ENCODE measurements at places on chromosomes 6 and 20.

DNA sequence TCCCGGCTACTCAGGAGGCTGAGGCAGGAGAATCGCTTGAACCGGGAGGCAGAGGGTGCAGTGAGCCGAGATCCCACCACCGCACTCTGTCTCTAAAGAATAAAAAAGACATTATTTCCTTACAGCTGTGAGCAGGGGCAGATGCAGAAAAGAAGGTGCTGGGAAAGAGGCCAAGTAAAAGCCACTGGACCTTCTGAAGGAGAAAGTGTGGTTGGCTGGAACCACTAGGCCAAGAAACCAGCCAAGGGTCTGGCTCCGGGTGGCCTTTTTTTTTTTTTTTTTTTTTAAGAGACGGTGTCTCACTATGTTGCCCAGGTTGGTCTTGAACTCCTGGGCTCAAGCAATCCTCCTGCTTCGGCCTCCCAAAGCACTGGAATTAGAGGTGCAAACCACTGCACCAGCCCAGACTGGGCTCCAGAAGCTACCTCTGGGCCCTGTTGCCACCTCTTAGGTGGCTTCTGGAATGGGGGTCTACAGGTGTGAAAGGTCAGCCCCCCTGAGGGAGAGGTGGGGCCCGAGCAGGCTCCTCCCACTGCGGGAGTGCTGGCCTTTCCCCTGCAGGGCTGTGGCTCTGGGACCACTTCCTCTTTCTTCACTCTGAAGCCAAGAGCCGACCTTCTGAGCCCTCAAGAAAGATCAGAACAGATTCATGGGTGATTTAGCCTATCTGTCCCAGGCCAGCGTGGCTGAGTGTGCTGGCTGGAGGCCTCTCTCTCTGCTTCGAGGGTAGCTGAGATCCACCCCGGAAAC is at the start of gene FGD2:
TSS of gene FGD2 (plus strand) at position 595 of the 750 bp plus-strand sequence. CDS start 163 bp downstream, outside the sequence.
- no peak for DNase-seq

- DNase-seq, result no peak
These were observed 118.7 kb downstream of the RPS12 start for GRCh38 chr6:132933090-132933489.

DNA sequence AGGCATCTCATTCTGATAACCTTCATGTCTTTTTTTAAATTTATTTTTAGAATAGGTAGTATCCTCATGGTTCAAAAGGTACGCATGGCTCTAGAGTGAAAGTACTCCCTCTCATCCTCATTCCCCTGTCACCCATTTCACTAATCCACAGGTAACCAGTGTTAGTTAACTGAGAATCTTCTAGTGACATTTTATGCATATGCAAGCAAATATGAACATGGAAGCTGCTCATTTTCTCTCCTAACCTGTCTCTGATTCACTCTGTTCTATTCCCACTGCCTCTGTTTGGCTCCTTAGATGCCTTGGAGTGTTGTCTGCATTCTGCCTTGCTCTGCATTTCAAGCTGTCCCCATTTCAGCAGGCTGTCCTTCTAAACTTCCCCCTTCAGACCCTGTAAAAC is 4.5 kb downstream of the NCOA7 start:
- DNase-seq, result no peak

GRCh38 chr20:17747431-17747846 is 47.7 kb downstream of the BANF2 start:
- DNase-seq, result no peak

- no peak for DNase-seq
These were observed 118.0 kb downstream of the NFATC2 start for GRCh38 chr20:51424270-51425117.

GRCh38 chr20:53057579-53057978 is 85.4 kb downstream of the TSHZ2 start:
- no peak for DNase-seq

DNA sequence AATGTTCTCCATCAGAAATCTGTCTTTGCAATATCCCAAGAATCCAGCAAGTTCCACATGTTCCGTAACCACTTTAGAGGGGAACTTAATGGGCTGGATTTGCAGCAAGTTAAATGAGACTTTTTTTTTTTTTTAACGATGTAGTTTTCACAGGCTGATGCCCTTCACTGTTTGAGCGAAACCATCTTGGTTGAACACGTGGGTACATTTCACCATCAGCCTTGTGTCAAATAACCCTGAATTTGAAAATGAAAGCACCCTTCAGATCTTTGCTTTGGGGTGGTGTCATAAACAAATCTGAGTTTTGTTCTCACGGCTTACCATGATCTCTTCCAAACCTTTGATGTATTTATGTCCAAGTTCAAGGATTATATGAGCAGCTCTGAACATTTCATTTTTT is 73.7 kb upstream of the EXOC2 start:
- no peak for DNase-seq

DNA sequence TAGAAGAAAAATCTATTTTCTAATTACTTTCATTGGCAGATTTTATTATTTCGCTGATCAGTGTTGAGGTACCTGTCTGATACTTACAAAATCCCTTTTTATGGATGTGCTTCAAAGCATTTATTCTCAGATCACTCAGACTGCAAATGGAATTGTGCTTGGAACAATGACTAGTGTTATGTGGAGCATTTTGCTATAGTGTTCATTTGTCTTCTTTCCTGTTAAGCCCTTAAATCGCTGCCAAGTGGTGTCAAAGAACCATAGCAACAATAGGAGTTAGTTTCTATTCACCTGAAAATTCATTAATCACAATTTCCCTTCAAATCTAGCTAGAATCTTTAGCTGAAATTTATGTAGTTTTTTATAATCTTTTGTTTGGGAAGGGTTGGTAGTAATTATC is 29.8 kb downstream of the SMPDL3A start:
- DNase-seq, result no peak

DNA sequence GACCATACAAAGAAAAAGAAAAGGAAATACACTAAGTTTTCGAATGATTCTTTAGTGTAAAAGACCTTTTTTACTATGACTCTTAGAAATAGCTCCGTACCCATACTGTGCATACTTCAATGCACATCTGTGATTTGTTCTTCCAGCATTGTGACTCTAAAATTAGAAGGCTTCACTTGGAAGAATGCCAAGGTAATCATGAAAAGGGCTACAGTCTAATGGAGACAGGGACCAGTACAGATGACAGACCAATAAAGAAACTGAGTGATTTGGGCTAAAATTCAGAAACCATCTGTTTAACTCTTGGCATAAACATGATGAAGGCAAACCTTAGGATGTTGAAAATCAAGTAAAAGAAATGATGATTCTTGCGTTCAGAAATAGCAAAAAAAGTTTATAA is 46.3 kb downstream of the CYP39A1 start:
- no peak for DNase-seq

DNA sequence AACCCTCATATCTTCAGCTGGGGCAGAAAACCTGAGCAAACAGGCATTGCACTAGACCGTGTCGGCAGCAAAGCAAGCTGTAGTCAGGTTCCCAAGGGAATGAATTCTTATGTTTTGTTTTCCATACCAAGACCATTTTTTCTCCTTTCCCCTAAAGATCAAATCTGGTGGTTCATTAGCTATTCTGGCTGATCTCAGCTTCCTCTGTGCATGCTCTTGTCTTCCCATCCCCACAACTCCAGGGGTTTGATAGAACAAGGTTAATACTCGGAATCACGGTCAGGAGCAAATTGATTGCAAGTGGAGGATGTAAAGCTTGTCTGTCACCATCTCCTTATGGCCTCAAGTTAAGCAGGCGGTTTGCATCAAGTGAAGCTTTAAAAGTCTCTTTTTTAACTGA is 778.8 kb downstream of the KIF16B start:
- no peak for DNase-seq

All from CD4-positive, alpha-beta T cell treated with Interleukin-15 for 4 hours (primary cell).